ENCODE measurements at places on chromosomes 6 and 20.

- DNase-seq = no peak
Measured at GRCh38 chr20:2451939-2452732, 18.5 kb downstream of the SNRPB start.

DNA sequence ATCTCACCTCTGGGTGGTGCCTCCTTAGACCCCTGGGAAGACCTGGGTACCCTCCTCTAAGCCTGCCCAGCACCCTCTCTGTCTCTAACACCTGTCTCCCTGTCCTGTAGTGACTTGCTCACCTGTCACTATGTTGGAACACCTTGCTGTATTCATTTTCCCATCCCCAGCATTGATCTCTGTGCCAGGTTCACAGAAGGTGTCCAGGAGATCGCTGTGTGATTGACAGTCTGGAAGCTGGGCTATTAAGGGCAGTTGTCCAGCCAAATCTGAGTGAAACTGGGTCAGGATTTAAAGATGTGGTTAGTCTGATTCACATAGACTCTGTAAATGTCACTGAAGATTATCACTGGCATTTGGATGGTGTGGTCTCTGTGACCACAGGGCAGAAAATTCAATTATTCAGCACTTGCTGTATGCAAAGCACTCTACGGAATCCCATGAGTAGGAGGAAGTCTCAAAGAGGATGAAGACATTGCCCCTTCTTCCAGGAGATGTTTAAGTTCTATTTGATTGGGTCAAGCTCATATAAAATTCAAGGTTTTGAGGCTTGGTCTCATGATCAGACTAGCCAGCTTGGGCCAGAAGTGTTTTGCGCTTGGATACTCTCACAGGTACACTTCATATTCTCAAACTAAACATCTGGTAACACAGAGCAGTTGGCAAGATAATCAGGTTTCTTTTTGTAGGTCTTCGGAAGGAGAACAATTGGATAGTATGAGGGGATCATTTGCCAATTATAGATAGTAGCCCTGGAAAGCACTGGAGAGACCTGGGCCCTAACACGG is 57.8 kb upstream of the TAGAP start:
- no peak for DNase-seq

DNA sequence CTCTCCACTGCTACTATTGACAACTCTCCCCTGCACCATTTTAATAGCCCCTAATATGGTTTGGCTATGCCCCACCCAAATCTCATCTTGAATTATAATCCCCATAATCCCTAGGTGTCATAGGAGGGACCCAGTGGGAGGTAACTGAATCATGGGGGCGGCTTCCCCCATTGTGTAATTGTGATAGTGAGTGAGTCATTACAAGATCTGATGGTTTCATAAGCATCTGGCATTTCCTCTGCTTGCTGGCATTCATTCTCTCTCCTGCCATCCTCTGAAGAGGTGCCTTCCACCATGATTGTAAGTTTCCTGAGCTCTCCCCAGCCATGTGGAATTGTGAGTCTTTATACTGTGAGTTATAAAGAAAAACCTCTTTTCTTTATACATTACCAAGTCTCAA is 74.1 kb upstream of the TCF21 start:
- no peak for DNase-seq

- DNase-seq = no peak
Measured at GRCh38 chr20:39107741-39108140, 145.6 kb downstream of the DHX35 start.

GRCh38 chr6:119209452-119210205 is 131.2 kb upstream of the FAM184A start:
- DNase-seq = no peak

- DNase-seq = no peak
Measured at GRCh38 chr20:45427236-45428149, 11.6 kb downstream of the PIGT start.

GRCh38 chr6:124866040-124866439 is 96.2 kb upstream of the RNF217 start:
- no peak for DNase-seq

DNA sequence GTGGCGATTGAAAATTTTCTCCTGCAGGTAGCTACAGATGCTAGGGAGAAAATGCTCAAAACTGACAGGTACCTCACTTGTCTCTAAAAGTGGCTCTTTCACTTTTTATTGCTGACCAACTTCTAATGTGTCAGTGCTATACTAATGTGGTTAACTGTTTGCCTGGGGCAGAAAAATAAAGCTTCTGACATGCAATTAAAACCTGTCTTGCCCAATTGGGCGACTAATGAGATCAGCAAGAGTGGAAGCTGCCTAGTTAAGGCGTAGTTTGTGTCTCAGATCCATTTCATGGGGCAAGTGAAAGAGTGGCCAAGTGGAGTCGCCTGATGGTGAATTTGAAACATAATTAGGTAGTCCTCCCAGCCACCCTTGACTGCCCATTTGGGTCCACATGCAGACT is 193.3 kb downstream of the TSHZ2 start:
- no peak for DNase-seq

DNA sequence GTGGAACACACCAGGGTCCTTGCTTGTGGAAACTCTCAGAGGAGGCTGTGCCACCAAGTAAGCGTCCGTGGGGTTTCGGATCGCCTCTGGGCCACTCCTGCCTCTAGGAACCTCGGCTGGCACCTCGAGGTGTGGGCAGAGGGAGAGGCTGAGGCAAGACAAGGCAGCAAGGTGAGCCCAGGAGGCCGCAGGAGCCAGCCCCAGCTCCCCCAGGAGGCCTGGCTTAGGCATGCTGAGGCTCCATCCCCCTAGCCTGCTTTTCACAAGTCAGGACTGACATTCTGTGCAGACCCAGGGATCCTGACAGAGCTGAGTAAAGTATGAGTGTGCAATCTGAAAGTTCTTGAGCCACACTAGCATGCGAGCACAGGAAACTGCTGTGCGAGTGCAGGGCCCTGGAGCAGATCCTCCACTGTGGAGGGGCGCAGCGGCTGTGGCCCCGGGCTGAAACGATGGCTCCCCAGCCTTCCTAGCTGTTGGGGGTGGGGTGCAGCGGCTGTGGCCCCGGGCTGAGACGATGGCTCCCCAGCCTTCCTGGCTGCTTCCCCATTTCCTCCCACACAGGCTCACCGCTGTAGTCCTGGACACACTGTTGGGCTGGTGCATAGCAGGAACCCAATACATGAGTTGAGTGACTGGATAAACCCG is 75.2 kb upstream of the CD93 start:
- DNase-seq = no peak

DNA sequence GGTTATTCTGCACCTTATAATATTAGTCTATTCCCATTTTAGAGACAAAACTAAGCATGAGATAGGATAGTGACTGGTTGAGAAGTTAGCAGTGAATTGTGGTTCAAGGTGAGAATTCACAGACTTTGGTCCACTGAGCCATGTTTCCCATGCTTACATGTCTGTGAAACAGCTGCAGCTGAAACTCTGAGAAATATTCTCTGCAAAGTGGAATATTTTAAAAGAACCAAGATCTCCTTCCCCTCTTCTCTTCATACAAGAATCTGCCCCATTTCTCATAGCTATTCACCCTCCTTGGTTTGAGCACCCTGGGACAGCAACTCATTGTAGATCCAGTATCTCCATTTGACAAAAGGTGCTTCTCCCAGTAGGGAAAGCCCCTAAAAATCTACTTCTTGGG is 70.2 kb upstream of the TMEM170B start:
- no peak for DNase-seq

Measured in NCI-H1436 treated with DMSO at 0.1 percent for 48 hours (cell line).